Stimulated activated CD4-positive, alpha-beta T cell treated with anti-CD3 and anti-CD28 coated beads, Interleukin-4, amount 100 ng/mL, for 4 hours (primary cell): ENCODE measurements at places on chromosomes 13 and 19.
A peak's percentile ranks its signal among the peaks of the same experiment; 100 is the strongest.

DNA sequence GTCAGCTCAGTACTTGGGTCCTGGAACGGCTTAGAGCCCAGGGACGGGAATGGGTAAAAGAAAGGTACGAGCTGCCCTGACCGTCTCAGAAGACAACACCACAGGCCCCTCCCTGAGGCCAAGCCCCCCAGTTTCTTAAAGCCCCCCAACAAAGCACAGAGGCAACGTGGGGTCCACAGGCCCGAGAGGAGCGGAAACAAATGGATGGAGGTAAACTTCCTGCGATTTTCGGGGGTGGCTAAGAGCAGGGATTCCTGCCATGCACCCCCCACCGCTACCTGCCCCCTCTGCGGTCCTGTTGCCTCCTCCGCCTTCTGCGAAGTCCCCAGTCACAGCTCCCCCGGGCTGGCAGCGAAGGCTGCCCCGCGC is 48.2 kb downstream of the PTPRS start:
- peak; percentile 23 for DNase-seq

GRCh38 chr19:46205183-46205984 is 24.2 kb upstream of the IGFL1 start:
- DNase-seq, result no peak

DNA sequence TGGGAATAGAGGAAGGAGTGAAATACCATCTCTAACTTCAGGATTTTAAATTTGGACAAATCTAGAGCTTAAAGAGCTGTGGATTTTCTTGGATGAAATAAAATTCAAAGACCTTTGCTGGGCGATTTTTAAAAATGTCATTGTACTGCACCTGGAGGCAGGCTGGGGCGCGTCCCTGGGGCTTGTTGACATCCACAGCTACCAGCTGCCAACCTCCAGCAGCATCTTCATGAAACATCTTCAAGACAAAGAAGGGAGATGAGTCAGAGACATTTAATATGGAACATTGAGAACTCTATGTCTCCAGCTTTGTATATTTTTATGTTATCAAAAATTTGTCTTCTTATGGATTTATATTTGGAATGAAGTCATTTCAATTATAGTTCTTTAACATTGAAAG is 132.5 kb downstream of the NALCN start:
- no peak for DNase-seq

DNA sequence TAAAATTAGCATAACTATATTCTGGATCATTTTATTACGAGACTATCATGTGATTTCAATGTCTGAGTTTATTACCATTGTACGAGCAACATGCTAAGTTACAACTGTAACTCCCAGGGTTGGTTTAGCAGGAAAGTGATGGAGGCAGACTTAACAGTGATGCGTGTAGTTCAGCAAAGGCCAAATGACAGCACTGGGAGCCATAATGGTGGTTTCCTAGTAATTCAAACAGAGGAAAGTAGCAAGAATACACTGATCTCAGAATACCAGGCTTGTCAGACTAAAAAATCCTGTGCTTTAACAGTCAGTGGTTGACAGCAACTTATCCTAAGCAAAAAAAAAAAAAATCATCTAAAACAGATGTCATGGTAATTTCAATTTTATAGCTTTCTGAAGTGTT is 229.6 kb downstream of the KLF12 start:
- no peak for DNase-seq

DNA sequence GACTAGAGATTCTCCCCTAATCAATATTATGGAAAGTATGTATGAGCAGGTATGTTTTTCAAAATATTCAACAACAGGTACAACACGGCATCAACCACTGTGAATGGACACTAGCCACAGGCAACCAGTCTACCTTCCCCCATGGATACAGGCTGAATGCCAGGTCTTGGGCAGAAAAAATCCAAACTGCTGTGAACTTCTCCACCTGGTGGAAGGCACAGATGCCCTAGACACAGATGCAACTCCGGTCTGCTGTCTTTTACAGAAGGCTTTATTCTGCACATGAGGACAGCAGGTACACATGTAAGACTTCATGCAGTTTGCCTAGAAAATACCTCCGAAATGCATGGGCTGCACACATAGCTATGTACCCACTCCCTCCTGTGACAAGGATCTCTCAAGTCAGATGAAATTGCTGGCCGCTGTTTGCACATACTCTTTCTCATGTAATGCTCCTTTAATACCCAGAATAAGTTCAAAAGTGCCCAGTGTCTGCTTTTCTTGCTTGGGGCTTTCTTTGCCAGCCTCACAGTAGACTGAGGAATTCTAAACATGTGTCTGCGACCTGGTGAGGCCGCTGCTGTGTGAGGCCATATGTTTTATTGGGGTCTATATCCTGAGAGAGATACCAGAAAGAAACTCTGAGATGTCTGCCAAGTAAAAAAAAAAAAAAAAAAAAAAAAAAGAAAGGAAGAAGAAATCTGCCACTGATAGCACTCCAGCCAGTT is 325.9 kb downstream of the FOXO1 start:
- no peak for DNase-seq

- no peak for DNase-seq
Observed at GRCh38 chr19:6287269-6287885, 7.6 kb upstream of the MLLT1 start.

DNA sequence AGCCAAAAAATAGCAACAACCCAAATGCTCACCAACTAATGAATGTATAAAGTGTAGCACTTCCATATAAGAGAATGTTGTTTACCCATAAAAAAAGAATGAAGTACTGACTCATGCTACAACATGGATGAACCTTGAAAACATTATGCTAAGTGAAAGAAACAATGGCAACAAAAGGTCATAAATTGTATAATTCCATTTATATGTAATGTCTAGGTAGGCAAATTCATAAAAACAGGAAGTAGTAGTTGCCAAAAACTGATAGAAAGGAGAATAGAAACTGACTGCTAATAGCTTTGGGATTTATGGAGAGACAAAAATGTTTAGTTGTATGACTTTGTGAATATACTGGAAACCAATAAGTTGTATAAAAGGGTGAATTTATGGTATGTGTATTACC is 21.6 kb downstream of the MYCBP2 start:
- no peak for DNase-seq

DNA sequence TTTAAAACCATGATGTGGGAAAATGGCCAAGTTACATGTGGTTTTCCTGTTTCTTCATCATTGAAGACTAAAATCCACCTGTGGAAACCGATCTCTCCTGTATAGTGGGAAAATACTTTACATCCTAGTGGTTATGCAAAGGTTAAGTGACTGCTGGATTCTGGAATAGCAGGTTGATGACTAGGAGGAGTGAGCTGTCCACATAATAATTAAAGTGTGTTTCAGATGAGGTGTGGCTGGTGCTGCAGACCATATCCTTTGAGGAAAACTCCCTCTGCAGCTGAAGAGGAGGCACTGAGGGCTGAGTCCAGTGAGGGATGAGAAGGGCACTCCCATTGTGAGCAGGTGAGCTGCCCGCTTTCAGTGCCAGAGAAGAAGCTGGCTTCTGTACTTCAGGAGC is 43.2 kb downstream of the DCLK1 start:
- DNase-seq, result no peak

DNA sequence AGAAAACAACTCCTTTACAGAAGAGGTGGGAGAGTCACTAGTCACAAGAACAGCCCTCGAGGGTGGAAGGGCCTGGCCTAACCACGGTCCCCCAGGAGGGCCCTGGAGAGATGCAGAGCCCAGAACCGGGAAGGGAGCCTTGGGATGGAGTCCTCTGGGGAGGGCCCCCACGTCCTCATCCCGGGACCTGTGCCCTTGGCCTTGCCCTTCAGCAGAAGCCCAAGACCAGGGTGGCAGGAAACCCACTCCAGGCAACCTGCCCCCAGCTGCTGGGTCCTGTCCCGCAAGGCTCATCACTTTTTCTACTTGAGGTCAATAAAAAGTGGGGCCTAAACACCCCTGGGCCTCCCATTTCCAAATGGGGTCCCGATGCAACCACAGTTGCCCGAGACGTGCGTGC is 2.3 kb upstream of the ATP8B3 start:
- no peak for DNase-seq

DNA sequence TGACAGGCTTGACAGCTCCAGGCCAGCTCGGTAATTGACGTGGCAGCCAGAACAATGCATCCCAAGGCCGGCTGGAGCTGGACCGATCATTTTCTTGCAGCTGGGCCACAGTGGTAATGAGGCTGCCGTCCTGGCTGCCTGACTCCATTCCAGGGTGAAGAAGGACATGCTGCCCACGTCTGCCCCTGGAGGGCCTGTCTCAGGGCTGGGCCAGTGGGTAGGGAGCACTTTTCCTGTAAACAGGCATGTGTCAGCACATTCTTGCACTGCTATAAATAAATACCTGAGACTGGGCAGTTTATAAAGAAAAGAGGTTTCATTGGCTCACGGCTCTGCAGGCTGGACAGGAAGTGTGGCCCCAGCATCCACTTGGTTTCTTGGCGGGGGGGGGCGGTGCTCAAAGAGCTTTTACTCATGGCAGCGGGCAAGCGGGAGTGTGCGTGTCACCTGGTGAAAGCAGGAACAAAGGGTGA is 38.1 kb upstream of the KCTD15 start:
- no peak for DNase-seq

DNA sequence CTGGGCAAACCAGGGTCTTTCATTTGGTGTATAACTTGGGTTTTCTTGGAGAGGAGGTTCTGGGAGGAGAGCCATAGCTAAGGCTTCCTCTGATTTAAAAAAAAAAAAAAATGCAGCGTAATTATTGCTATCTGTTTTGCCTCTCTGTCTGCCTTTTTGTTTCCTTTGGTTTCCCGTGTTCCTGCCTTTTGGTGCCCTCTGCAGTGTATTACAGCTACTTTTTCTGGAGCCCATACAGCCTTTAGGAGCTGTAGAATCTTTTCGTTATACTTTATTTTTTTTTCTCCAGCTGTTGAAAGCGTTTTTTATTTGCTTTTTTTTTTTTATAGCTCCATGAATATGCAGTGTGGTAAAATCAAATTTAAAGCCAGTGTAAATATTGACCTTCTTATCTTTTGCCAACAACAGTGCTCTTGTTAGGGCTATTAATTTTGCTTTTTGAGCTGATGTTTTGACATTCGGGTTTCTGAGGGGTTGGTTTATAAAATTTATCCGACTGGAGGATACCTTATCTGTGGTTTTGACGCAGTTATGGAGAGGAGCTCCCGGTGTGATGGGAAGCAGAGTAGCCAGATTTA is 38.1 kb downstream of the ZNF493 start:
- DNase-seq, result no peak

- no peak for DNase-seq
Observed at GRCh38 chr19:1762243-1763117, 9.2 kb downstream of the ONECUT3 start.

DNA sequence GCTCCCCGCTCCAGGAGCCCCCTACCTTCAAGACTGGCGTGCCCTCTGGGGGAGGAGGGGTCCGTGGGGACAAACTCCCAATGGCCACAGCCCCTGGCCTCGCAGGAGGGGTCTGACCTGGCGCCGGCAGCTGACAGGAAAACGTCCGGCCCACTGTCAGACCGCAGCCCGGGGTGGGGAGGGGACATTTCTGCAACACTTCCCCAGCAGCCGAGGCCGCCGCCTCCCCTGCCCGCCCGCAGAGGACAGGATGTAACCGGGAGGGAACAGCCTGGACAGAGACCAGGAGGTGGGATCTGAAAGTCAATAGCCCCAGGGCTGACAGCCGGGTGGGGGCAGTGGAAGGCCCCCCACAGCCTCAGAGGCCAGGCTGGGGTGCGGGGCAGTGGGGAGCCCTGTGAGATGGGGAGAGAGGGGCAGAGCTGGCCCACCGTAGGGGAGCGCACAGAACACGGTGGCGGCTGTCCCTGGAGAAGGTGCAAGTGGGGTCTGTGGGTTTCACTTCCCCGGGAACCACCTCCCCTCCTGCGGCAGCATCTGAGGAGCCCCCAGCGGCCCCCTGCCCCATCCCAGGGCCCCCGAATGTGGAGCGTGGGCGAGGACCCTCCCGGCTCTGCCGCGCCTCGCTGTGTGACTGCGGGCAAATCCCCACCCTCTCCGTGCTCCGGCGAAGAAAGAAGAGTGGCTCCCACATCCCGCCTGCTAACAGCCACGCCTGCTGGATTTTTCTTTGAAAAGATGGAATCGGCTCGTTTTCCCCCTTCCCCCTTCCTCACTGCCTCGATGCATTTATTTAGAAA is at the start of gene PEAK3:
TSS of gene PEAK3 (minus strand) at position 114 of the 800 bp plus-strand sequence. CDS start 1,244 bp downstream, outside the sequence.
- DNase-seq, result peak; percentile 14

- DNase-seq, result no peak
Observed at GRCh38 chr19:49953416-49953815, 7.6 kb downstream of the SIGLEC11 start.

- DNase-seq, result no peak
Observed at GRCh38 chr13:89382981-89383380, 1711.8 kb downstream of the SLITRK5 start.

GRCh38 chr13:114034481-114034891 is 60.6 kb upstream of the C13orf46 start:
- no peak for DNase-seq

- DNase-seq, result no peak
Observed at GRCh38 chr19:10069046-10069445, 17.1 kb upstream of the SHFL start.
